Activated naive CD8-positive, alpha-beta T cell treated with anti-CD3 and anti-CD28 coated beads for 36 hours (primary cell): ENCODE measurements at places on chromosomes 2 and 18. TPM values are rescaled to one million over a fixed set of nuclear protein-coding genes. Genes with fewer than 3 reads are reported as not detected.

Gene COQ10B
- 19.5 TPM for total RNA-seq

Gene PDCD1
- total RNA-seq: 24.3 TPM

Gene CD207
- total RNA-seq: not detected

Gene CD28
- 84.0 TPM for total RNA-seq

Gene ESPNL
- total RNA-seq: not detected

Gene B3GNT7
- 0.25 TPM for total RNA-seq

Gene LINC00305
- not detected for total RNA-seq

Gene GPR39
- not detected for total RNA-seq

Gene ACVR1C
- total RNA-seq: 0.99 TPM

Gene B3GNT2
- 68.7 TPM for total RNA-seq

Gene MAP3K19
- not detected for total RNA-seq

GRCh38 chr2:183070942-183071844 lies 7.4 kb upstream of the DUSP19 start:
- H3K27me3 ChIP-seq: peaks cover 36% of the 10 kb centered on the region
- no peaks in the 10 kb centered on the region for H3K36me3 ChIP-seq
- H3K4me3 ChIP-seq: no peak overlapping the region

DNA sequence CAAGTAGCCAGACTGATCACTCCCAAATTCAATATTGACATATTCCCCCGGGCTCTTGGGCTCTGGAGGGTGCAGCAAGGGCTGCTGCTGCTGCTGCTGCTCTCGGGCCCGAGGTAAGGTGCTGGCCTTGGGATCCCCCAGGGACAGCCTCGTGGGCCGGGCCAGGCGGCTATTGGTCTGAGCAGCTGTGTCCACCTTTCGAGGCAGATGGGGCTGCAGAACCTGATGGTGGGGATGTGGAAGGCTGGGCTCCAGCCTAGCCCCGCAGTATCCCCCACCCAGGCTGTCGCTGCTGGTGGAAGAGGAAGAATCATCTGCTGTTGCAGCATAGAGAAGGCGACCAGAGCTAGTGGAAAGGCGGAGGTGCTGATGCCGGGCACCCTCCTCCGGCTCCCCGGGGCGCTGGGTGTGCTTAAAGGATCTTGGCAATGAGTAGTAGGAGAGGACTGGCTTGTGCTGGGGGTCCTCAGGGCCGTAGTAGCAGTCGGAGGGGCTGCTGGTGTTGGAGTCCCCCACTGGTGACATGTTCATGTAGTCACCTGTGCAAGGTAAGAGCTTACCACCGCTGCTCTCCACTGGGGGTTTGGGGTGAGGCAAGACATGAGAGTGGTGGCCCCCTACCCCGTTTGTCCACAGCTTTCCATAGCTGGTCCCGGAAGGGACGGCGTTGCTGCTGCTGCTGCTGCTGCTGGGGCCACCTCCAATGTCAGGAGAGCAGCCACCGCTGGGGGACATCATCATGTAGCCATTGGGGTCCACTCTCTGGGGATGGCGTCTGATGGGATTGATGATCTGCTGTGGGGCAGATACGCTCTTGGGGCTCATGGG lies 3.4 kb downstream of the IRS1 start:
- H3K4me3 ChIP-seq: no peak overlapping the region
- no peak for DNase-seq
- peaks cover 49% of the 10 kb centered on the region for H3K4me1 ChIP-seq
- peaks cover 10% of the 10 kb centered on the region for H3K36me3 ChIP-seq

DNA sequence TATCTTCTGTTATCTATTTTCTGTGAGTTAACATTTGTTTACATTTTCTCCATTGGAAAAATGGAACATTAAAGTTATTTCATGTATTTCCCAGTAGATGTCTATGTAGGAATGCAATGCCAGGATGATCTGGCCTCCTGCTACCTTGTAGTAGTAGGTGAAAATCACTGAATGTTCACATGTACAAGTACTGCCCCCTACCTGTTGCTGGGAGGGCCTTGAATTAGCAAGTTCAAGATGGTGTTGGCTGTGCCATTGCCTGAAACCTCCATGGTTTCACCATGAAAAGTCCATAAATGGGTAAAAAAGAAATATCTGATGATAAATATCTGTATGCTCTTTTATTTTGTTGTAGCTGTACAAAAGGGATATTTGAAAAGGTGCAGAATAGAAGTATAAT lies 30.7 kb downstream of the XRCC5 start:
- no peak overlapping the region for H3K27ac ChIP-seq
- peaks cover 44% of the 10 kb centered on the region for H3K36me3 ChIP-seq
- H3K27me3 ChIP-seq: no peaks in the 10 kb centered on the region

DNA sequence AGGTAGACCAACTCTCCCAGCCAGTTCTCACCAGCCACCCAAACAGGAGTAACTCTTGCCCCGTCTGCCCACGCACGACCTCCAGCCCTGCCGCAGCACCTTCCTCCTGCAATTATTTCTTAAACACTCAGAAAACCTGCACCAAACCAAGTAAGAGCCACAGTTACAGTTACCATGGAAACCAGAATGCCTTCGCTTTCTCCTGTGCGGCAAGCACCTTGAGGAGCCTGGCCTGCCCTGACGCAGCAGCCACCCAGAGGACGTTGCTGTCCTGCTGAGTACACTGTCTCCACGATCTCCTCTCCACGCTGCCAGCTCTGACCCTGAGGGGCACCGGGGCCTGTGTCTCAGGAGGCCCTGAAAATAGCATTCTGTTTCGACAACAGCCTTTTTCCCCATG lies 94.3 kb upstream of the SMIM21 start:
- peaks cover 3% of the 10 kb centered on the region for H3K27me3 ChIP-seq
- H3K4me3 ChIP-seq: no peak overlapping the region
- no peak for DNase-seq
- no peaks in the 10 kb centered on the region for H3K4me1 ChIP-seq

GRCh38 chr2:17877811-17878280 lies 621 bp upstream of the KCNS3 start:
- no peaks in the 10 kb centered on the region for H3K36me3 ChIP-seq
- H3K4me3 ChIP-seq: peak overlapping the region; percentile 65
- H3K27ac ChIP-seq: no peak overlapping the region
- H3K4me1 ChIP-seq: peaks cover 5% of the 10 kb centered on the region

GRCh38 chr2:78908973-78909372 lies 116.5 kb upstream of the REG3G start:
- H3K27ac ChIP-seq: no peak overlapping the region
- H3K4me1 ChIP-seq: no peaks in the 10 kb centered on the region
- no peak overlapping the region for H3K4me3 ChIP-seq
- DNase-seq: no peak
- H3K27me3 ChIP-seq: no peaks in the 10 kb centered on the region
- no peaks in the 10 kb centered on the region for H3K36me3 ChIP-seq

DNA sequence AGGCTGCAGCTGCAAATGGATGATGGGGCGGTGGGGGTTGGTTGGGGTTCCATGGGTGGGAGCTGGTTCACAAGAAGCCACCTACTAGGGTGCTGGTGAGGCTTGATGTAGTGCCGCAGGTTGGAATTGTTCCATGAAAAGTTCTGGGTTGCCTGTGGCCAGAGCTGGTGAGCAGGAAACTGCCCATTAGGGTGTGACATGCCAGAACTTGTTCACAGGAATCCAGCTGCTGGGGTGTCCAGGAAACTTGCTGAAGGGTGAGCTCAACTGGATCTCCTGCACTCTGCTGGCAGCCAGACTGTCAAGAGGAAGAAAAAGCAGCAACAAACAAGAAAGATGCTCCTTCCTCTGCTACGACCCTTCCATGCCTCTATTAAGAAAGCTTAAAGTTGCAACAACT lies 48.8 kb downstream of the MAP3K20 start:
- H3K4me1 ChIP-seq: peaks cover 9% of the 10 kb centered on the region
- H3K4me3 ChIP-seq: no peak overlapping the region
- H3K36me3 ChIP-seq: no peaks in the 10 kb centered on the region
- DNase-seq: no peak
- H3K27me3 ChIP-seq: peaks cover 12% of the 10 kb centered on the region

DNA sequence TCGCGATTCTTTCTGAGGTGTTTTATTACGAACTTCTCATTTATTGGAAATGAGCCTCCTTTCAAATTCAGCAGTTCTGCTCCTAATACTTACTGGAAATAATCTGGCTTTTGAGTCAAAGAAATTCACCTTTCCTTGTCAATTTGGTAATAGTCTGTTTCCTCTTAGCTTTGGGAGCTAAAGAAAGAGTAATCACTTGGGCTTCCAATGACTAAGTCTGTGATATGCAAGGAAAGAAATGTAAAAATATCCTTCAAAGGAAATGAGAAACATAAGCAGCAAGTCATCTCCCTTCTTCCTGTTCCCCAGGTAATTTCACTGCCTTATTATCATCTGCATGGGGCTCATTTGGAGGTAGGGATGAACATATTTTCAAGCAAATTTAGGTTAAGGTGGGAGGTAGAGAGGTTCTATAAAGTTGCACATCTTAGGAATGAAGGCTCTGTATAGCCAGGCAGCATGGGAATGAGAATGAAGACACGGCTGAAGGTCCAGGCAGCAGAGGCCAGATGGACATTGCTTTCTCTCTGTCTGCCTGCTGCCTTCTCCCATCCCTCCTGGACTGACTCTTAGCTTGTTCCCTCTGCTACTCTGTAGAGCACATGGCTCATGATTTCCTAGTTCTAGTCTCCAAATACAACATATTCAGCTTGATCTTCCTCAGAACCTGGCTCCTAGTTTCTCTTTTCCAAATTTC lies 1.0 kb downstream of the SPP2 start:
- no peaks in the 10 kb centered on the region for H3K4me1 ChIP-seq
- DNase-seq: no peak
- no peak overlapping the region for H3K27ac ChIP-seq
- H3K36me3 ChIP-seq: no peaks in the 10 kb centered on the region

- H3K4me1 ChIP-seq: no peaks in the 10 kb centered on the region
- no peaks in the 10 kb centered on the region for H3K27me3 ChIP-seq
- no peak for DNase-seq
Measured at GRCh38 chr2:217919781-217920351, 82.9 kb downstream of the TNS1 start.

DNA sequence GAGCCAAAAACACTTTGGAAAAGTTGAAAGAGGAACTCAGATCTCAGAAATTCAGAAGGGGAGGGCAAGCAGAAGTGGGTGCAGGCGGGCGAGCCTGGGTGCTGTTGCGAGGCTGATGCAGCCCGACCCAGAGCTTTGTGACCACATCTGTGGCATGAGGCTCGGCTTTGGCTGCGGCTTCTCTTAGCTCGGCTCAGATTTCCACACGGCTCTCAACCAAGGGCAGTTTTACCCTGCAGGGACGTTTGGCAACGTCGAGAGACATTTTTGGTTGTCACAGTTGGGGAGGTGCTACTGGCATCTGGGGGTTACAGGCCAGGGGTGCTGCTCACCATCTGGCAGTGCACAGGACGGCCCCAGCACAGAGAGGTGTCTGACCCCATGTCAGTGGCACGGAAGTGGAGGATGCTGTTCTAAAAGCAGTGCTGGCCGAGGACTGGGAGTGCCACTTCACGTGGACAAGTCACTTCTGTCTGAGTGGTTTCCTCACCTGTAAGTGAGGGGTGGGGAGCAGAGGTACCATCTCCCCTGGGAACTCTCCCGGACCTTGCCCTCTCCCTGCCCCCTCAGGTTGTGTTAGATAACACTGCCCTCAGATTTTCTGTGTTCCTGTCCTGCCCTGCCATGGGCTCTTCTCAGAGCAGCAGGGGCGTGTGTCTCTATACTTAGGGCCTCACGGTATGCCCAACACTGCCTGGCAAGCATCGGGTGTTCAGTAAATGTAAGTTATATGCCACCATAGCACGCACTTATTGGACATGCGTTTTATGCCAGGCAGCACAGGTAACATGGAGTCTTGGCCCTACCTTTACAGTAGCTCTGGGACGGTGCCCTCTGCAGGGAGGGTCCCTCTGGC lies 48.7 kb upstream of the FAHD2A start:
- H3K4me3 ChIP-seq: no peak overlapping the region
- no peaks in the 10 kb centered on the region for H3K36me3 ChIP-seq
- no peaks in the 10 kb centered on the region for H3K4me1 ChIP-seq
- no peak for DNase-seq
- H3K27ac ChIP-seq: no peak overlapping the region

DNA sequence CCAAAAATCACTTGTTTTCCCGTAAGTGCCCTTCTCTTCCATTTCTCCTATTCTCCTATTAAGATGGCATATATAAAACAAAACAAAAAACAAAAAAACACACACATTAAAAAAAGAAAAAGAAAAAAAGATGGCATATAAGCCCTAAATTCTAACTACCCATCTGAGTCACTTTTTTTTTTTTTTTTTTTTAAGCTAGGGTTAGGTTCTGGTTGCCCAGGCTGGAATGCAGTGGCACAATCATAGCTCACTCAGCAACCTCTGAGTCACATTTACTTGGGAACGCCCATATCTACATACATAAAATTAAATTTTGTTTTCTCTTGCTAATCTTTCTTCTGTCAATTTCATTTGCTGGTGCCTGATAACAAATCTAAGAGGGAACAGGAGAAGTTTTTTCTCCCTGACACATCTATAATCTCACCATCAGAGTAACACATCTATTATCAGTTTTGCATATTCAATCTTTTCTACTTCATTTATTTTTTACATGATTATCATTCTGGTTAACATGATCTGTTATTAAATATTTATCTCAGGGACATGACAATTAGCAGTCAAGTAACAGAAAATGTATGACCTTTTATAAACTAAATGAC lies 52.1 kb downstream of the EEF1B2 start:
- H3K4me1 ChIP-seq: no peaks in the 10 kb centered on the region
- H3K4me3 ChIP-seq: no peak overlapping the region
- H3K27ac ChIP-seq: no peak overlapping the region
- no peak for DNase-seq
- no peaks in the 10 kb centered on the region for H3K36me3 ChIP-seq

DNA sequence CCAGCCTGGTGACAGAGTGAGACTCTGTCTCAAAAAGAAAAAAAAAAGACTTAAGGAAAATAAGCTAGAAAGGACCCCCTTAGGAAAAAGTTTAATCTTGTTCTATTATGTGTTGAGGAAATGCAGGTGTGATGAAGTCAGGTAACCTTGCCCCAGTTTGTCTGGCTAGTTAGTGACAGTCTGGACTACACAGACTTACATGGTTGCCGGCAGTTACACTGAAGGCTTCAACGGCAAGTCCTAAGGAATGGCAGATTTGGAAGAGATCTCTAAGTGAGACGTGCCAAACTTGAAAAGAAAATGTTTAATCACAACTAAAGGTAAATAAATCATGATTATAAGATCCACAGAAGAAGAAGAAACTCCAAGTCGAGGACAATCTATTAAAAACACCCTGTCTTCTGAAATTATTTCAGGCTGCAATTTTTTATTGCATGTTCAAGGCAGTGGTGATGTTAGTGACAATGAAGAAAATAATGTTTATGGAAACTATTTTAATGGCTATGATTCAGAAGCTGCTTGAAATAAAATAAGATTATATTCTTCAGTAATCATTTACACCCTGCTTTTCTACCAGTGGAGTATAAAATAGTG lies 84.2 kb downstream of the TTC27 start:
- peaks cover 56% of the 10 kb centered on the region for H3K36me3 ChIP-seq
- H3K4me3 ChIP-seq: no peak overlapping the region
- no peak overlapping the region for H3K27ac ChIP-seq
- H3K27me3 ChIP-seq: no peaks in the 10 kb centered on the region
- no peak for DNase-seq

GRCh38 chr2:46963941-46964673 lies 48.5 kb upstream of the MCFD2 start:
- no peak overlapping the region for H3K4me3 ChIP-seq
- peaks cover 10% of the 10 kb centered on the region for H3K36me3 ChIP-seq
- DNase-seq: no peak
- H3K27me3 ChIP-seq: no peaks in the 10 kb centered on the region
- H3K4me1 ChIP-seq: peaks cover 13% of the 10 kb centered on the region
